ENCODE measurements at places on chromosomes 1 and 21. TPM values are rescaled to one million over a fixed set of nuclear protein-coding genes. Genes with fewer than 3 reads are reported as not detected.

- DNase-seq, result no peak
Measured at GRCh38 chr1:222525951-222526350, 22.0 kb downstream of the HHIPL2 start.

C4BPA gene
- total RNA-seq, result not detected

HHAT gene
- total RNA-seq, result 3.3 TPM

ARV1 gene
- total RNA-seq, result 35.8 TPM

DNA sequence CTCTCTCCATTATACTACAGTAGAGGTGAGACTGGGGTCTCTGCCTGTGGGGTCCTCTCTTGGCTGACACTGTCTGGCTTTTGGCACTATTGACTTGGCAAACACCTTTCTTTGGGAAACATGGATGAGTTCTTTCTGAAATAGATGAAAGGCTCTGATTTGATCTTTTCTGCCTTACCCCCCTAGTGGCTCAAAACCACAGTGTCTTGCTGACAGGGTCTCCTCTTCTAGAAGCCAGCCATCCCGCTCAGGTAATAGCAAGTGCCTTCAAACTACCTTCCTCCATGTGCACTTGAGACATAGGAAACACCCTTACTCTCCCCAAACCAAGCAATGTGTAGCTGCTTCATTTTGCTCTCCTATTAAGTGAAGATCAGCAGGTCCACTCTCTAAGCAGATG is 260.4 kb downstream of the BRINP2 start:
- no peak for DNase-seq

GRCh38 chr1:9275567-9276034 is 17.1 kb upstream of the SPSB1 start:
- peak; percentile 87 for DNase-seq

DNA sequence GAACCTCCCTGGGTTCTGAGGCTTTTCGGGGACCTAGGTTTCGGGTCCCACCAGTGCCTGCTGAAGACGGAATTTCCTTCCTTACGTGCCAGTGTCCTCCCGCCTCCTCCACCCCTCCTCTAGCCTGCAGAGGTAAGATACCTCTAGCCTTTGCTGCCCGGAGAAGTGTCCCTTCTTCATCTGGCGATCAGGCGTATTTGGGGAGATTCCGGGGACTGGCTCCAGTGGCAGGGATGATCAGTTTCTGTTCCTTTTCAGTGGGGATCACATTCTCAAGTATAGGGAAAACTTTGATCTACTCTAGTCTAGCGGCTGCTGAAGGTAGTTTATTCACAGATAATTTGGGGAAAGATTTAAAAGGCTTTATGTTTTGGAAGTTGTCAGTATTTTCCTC is 674 bp downstream of the CEP350 start:
- peak; percentile 7 for DNase-seq

- DNase-seq, result no peak
Measured at GRCh38 chr21:38183961-38184360, 72.8 kb upstream of the KCNJ15 start.

GRCh38 chr21:33018707-33019465 is 6.8 kb upstream of the OLIG2 start:
- DNase-seq, result no peak

DNA sequence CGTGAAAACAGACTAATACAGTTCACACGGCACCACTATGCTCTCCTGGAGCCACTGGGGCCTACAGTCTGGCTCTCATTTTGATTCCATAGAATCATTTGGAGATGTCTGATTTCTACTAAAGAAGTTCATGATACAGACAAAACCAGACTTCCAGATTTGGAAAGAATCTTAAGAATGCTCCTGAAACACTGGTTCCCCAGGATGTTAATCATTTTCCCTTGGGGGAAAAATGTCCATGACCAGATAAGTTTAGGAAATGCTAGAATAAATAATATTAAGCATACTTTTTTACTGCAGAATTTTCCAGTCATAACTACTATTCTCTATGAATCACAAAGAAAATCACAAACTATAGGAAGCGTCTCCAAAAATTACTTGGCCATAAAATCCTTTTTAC is 63.0 kb upstream of the RGS7 start:
- no peak for DNase-seq

GRCh38 chr1:46027788-46028573 is 104.4 kb downstream of the PIK3R3 start:
- no peak for DNase-seq

SLC30A1 gene
- total RNA-seq, result 14.8 TPM

TSPEAR gene
- total RNA-seq, result 0.08 TPM

- no peak for DNase-seq
Measured at GRCh38 chr1:33168556-33169289, 13.1 kb downstream of the TRIM62 start.

PDPN gene
- total RNA-seq, result 3.6 TPM

LRRC8B gene
- total RNA-seq, result 3.1 TPM

DNA sequence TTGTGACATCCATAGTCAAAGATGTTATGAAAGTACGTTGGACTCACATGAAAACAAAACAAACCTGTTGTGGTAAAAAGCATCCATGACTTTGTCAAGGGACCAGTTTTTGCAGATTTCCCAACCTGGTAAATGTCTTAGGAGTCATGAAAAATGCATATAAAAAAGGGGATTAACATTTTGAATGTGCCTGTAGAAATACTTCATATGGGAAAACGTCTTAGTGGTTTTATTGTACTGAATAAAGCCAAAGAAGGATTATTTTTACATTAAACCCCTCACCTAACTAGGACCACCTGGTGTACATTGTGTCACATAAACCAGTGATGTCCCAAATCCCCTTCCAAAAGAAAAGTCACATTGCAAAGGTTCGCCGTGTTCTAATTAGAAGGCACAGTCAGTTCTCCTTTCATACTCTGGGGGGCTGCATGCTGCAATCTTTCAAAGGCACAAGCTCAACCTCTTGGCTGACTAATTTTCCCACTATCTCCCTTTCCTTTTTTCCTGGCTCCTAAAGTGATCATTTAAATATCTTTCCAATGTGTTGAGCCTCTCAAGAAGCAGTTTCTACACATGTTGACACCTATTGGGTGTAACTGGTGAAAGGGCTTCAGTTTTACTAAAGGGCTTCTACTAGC is 119.8 kb upstream of the SPAG17 start:
- DNase-seq, result peak; percentile 21

FMO1 gene
- total RNA-seq, result 0.06 TPM

- no peak for DNase-seq
Measured at GRCh38 chr1:205967554-205968335, 24.5 kb upstream of the SLC26A9 start.

DNA sequence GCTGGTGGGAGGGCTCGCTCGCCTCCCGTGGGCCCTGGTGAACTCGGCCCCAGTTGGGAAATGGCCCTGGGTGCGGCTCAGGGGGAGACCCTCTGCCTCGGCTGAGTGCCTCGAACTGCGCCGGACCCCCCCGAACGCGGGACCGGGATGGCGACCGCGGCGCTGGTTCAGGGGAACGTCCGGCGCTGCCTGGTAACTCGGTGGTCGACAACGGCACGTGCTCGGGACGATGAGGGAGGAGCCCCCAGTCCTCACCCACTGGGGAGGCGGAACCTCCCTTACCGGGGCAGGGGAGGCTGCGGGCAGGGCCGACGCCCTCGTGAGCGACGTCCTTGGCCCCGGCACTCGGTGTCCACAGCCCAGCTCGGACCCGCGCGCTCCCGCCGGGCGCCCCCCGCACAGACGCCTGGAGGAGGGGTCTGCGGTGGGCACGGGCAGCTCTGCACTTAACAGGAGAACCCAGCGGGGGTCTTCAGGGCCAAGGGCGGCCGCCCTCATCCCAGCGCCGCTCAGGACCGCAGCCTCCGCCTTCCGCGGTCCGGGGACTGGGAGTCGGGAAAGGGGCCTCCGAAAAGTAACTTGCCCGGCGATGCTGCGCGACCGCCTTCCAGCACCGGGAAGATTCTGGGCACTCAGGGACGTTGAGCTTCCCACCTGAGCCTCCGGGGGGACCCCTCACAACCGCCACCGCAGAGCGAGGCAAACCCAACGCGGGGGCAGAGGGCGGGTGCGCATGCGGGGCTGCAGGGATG is 1.7 kb downstream of the HES4 start:
- DNase-seq, result no peak

DNA sequence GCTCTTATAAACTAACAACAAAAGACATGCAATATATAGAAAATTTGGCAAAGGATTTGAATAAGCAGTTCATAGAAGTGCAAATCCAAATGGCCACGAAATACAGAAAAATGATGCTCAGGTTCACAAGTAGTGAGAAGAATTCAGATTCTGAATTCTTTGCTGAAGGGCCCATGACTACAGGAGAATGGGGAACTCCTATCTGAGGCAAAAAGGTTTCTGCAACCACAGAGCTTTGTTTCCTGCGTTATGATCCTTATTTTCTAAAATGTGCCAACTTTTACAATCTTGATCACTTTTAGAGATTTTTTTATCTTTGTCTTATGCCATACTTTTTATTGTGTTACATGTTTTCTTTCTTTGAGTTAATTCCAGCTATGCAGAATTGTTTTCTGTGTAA is 91.3 kb downstream of the ITSN1 start:
- no peak for DNase-seq

RHOU gene
- 2.8 TPM for total RNA-seq

GRCh38 chr1:186629341-186629740 is 50.9 kb downstream of the PTGS2 start:
- DNase-seq, result no peak

OR2M3 gene
- total RNA-seq, result 0.04 TPM

DNA sequence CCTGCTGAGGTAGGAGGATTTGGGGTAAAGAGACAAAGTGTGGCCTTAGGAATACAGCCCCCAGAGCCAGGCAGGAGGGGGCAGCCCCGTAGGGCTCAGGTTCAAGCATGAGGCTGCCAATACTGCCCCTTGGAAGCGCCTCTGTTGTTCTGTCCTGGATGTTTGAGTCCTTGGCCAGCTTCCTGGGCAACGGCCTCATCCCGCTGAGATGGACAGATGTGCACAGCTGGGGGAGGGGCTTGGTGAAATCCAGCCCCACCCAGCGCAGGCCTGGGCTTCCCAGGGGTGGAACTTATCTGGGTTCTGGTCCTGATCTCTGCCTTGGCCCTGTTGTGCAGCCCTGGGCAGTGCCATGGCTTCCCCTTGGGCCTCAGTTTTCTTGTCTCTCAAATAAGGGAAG is 34.8 kb upstream of the MAN1C1 start:
- DNase-seq, result no peak

NPL gene
- total RNA-seq, result 2.5 TPM

DNA sequence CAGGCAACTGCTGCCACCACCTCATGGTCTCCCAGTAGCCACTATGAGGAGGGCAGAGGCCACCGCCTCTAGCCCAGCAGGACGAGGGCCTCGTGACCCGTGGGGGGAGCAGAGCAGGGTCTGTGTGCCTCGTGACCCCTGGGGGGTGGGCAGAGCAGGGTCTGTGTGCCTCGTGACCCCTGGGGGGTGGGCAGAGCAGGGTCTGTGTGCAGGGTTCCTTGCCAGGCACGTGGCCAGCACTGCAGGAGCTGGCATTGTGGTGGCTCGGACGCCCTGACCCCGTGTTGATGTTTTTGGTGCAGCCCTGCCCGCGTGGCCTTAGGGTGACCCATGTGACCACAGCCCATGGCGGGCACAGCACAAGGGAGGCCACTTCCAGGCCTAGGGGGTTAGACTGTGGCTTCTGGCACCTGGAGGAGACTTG is 52.8 kb downstream of the SLX9 start:
- DNase-seq, result no peak

CRNN gene
- total RNA-seq, result not detected

- DNase-seq, result peak; percentile 17
Measured at GRCh38 chr1:18719786-18720451, 89.3 kb downstream of the PAX7 start.

GRCh38 chr1:180154325-180155181 is at the start of gene QSOX1:
QSOX1 (plus strand) TSS chr1:180154869; CDS start chr1:180154908, 39 bp downstream.
- DNase-seq, result peak; percentile 77

DNA sequence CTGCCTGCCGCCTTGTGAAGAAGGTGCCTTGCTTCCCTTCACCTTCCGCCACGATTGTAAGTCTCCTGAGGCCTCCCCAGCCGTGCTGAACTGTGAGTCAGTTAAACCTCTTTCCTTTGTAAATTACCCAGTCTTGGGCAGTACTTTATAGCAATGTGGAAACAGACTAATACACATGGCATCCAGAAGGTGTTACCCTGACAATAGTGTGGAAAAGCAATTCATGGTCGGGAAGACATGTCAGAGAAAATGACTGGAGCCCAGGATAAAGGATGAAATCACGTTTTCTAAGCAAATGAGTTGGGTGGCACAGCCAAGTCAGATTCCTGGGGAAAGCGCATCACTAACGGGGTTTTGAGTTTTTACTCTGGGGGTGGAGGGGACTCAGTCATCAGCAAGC is 76.4 kb downstream of the HLCS start:
- no peak for DNase-seq

GRCh38 chr1:6491480-6491962 is at the start of gene PLEKHG5:
PLEKHG5 (minus strand) TSS chr1:6491667; CDS start chr1:6477571, 14,096 bp downstream.
- DNase-seq, result peak; percentile 47

DNA sequence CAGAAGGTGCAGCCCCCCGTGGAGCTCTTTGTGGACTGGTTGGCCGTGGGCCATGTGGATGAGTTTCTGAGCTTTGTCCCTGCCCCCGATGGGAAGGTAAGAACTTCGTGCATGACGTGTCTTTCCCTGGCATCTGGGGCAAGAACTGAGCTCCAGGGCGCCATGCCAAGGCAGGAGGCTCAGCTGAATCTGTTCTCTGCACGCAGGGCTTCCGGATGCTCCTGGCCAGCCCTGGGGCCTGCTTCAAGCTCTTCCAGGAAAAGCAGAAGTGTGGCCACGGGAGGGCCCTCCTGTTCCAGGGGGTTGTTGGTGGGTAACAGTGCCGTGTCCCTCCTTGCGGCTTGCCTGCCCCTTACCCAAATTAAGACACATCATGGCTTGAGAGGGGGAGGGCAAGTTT is 27.7 kb downstream of the PADI3 start:
- DNase-seq, result peak; percentile 95

DNA sequence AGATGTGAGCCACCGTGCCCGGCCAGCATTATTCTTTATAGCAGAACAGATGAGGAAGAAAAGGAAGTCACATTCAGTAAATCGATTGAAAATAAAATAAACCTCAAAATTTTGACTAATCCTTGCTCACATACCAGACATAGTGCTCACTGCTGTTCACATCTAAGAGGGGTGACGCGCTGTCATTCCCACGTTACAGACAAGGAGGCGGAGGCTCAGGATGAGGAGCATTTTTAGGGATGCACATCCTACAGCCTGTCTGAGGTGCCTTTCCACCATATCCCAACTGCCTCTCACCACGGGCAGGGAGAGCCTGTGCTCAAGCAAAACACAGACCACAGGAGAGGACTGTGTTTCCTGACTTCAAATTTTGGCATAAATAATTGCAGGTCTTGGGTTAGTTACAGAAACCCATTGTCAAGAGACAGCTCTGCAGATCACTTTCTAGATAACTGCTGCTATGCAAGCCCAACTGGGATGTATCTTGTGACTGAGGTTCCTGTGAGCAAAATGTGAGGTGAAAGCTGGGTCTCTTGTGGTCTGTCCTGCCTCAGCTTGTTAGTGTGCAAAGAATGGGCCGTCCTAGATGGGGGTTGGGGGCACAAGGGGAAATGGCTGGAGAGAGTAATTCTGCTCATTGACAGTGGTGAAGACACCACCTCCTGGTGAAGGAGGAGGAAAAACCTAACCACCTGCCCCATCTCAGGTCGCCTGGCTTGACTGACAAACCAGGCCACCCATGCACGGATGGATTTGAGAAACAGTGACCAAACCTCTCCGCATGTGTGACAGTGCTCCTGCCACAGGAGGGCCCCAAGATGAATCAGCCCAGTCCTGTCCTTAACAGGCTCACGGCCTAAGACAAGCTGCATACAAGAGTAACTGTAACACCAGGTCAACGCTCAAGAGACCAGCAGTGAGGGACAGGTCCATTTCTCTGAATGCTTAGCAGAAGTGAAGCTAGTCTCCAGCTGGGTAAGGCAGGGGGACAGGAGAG is 8.2 kb downstream of the TNN start:
- DNase-seq, result no peak

- no peak for DNase-seq
Measured at GRCh38 chr1:110511436-110511835, 7.5 kb downstream of the KCNA10 start.

Data from H4 (cell line).